ENCODE measurements at places on chromosomes 6 and 20.

DNA sequence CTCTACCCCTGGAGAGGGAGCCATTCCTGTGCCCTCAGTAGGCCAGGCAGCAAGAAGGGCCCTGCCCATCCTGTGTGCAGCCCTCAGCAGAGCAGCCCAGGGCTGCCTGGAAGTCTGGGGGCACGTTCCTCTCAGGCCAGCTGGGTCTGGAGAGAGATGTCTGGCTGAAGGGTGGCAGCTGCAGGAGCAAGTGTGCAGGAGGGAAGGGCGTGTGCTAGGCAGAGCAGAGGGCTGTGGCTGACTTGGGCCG lies 62.7 kb downstream of the NOL4L start:
- no peak for DNase-seq

- DNase-seq: no peak
These were observed 196.4 kb upstream of the ZNF184 start for GRCh38 chr6:27669295-27669623.

DNA sequence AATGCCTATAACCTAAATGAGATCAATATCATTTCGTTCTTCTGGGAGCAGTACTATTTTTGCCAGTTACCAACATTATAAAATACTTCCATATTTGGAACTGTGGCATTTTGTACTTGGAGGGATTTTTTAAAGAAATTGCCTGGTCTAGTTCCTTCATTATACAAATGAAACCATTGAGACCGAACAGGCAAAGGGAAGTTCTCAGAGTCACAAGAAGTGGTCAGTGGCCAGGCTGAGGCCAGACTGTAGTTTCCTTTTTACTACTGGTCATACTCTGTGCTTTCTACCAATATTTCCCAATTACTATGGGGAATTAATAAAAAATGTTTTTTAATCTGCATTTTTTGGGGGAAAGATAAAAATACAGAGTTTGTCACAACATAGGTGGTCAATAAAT lies 332.0 kb downstream of the NRN1 start:
- DNase-seq: no peak

- DNase-seq: no peak
These were observed 125.4 kb downstream of the OPRM1 start for GRCh38 chr6:154164397-154164796.

- DNase-seq: no peak
These were observed 25.0 kb downstream of the SH3BGRL2 start for GRCh38 chr6:79656134-79656533.

DNA sequence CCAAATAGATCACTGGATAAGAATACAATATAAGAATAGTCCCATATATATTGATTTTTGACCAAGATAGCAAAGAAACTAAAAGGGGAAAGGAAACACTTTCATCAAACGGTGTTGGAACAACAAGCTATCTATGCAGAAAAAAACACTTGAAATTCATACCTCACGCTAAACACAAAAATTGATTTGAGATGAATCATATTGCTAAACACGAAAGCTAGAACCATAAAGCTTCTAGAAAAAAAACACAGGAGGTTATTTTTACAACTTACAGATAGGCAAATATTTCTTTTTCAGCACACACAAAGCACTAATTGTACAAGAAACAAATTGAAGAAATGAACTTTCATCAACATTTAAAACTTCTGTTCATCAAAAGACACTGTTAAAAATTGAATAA lies 36.7 kb upstream of the TMEM14A start:
- DNase-seq: no peak

DNA sequence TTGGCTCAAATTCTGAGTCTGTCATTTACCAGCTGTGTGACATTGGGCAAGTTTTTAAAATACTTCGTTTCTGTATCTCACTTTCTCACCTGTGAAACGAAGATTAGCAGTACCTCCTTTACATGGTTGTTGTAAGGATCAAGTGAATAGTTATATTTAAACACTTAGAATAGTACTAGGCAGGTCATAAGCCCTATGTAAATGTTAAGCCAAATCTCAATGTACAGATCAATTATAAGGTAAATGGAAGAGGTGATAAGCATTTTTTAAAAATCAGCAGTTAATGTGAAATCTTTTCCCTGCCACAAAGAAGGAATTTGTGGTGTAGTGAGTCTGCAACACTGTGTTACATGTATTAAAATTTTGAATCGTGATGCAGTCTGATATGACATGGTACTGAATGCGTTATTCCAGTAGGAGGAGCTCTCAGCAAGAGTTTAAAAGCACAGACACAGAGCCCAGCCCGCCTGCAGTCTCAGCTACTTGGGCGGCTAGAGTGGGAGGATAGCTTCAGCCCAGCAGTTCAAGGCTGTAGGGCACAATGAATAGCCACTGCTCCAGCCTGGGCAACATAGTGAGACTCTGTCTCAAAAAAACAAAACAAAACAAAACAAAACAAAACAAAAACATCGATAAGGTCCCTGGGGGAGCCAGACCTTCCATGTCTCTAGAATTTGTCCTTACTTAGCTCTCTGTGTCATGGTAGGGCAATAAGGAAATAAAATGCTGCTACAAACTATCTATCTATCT lies 46.0 kb downstream of the GTF2H5 start:
- peak; percentile 10 for DNase-seq

GRCh38 chr6:161407115-161407514 lies 133.3 kb upstream of the AGPAT4 start:
- no peak for DNase-seq

DNA sequence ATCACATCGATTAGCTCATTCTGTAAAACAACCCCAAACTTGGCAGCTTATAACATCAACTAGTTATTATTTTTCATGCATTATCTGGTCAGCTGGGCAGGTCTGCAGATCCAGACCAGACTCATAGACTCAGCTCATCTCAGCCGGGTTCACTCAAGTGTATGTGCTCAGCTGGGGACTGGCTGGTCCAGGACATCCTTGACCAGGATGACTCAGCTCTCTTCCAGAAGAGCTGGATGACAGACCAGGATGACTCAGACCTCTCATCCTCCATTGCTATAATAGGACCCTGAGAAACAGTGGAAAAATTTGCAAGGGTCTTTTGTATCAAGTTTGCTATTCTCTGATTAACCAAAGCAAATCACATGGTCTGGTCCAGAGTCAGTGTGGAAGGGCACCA lies 312.5 kb upstream of the PLCB4 start:
- no peak for DNase-seq

DNA sequence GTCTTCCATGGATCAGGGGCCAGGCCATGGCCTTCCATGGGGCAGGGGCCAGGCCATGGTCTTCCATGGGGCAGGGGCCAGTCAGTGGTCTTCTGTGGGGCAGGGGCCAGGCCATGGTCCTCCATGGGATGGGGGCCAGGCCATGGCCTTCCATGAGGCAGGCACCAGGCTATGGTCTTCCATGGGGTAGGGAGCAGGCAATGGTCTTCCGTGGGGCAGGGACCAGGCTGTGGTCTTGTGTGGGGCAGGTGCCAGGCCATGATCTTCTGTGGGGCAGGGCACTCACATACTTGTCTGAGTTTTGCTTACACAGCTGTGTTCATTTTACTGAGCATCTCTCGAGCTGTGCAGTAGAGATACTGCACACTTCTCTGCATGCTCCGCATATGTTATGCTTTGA lies 57.3 kb upstream of the THBS2 start:
- DNase-seq: no peak

DNA sequence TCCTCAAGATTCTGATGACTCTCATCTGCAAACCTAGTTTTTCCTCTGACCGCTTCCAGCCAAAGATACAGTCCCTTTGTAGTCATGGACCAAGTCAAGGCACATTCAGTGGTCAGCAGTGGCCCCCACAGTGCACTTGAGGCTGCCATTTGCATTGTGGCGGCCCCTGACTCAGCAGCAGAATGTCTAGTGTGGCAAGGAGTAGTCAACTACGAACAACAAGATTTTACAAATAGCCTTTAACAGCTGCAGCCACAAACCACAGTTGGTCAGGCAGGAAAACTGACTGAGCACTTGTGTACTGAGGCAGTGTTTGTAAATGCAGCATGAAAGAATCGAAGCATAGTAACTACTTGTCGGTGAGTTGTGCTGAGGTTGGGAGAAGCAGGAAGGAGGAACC lies 49.6 kb downstream of the SLC2A12 start:
- DNase-seq: no peak

DNA sequence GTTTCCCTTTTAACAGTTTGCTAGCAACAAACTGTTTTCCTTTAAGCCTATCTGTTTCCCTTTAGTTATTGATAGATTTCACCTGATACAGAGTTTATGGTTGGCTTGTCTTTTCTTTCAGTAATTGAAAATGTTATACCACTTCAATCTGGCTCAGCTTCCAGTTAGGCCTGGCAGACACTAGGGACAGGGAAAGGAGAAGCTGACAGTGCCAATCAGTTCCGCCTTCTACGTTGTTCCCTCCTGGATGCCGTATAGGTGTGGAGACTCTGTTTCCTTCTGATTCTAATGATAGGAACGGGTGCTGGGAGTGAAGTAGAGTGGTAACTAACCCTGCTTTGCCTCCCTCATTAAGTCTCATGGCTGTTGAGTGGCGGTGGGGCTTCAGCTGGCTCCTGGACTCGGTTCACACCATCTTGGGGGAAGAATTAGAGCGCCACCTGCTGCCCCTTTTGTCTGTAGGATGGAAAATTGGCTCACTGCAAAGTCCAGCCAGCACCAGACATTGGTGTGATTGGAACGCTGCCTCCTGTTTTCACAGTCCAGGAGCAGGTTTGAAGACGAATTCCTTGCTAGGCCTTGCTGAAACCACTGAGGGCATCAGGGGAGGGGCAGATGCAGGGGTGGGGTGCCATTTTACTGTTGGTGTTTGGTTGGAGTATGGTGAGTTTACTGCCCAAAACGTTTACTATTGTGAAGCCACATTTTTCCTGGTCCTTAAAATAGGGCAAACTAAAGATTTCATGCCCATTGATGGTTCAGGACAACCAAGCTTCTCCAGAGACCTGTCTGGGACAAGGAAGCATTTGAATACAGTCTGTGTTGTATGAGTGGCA lies 1729.5 kb downstream of the GRIK2 start:
- no peak for DNase-seq

DNA sequence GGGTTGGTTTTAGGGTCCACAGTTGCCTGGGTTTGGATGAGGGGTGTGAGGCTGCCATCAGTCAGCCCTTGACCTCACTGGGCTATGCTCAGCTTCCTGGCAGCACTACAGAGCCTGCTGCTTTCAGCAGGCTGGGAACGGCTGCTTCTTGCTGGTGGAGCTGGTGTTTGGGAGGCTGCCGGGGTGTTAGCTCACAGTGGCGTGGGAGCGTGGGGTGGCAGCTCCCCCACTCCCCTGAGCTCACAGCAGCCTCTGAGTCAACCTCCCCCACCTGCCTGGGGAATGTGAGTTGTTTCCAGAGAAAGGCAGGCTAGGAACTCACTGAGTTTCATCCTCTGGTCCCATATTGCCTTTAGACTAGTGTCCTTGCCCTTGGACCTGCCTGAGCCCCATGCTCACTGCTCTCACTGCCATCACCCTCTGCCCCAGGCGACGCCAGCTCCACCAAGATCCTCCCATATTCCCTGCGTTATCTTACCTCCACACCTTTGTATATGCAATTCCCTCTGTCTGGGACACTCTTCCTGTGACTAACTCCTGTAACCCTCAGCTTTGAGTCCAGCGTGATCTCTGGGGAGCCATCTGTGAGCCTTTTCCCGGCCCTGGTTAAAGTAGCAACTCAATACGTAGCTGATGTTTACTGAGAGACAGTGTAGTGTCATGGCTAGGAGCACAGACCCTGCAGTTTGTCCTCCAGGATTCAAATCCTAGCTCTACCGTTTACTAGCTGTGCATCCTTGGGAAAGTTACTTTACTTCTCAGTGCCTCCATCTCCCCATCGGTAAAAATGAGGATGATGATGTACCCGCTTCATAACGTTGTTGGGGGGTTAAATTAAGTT lies 34.8 kb downstream of the PPP1R16B start:
- DNase-seq: no peak

DNA sequence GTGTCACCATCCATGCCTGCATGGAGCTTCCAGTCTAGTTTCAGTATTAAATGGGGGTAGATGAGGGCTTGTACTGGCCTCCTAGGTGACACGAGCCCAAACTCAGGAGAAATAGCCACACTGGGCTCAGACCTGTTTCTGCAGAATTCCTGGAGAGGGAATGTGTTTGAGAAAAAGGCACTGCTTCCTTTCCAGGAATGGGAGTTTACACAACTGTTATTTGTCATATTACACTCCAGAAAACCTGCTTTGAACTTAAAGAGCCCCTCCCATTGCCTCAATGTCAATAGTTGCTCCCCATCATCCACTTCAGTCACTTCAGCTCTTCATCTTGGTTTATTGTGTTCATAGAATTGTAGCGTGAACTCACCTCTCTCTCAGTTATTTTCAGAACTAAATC lies 151.5 kb downstream of the CFAP61 start:
- no peak for DNase-seq

GRCh38 chr20:18688676-18689075 lies 100.8 kb downstream of the DTD1 start:
- no peak for DNase-seq

DNA sequence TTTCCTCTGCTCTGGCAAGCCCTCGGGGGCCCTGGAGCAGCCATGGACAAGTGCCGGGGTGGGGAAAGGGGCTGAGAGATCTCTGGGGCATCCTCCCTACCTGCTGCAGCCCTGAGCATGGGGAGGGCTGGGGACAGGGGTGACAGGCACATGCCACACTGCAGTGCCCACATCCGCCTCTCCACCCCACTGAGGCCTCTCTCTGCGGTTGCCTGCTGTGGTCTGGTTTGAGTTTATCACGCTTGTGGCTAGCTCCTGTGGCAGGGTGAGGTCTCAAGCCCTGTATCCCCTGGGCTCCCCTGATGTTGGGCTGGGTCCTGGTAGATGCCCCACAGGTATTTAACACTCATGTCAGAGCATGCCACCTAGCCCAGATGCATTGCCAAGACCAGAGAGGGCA lies 52.9 kb upstream of the MLN start:
- peak; percentile 47 for DNase-seq

DNA sequence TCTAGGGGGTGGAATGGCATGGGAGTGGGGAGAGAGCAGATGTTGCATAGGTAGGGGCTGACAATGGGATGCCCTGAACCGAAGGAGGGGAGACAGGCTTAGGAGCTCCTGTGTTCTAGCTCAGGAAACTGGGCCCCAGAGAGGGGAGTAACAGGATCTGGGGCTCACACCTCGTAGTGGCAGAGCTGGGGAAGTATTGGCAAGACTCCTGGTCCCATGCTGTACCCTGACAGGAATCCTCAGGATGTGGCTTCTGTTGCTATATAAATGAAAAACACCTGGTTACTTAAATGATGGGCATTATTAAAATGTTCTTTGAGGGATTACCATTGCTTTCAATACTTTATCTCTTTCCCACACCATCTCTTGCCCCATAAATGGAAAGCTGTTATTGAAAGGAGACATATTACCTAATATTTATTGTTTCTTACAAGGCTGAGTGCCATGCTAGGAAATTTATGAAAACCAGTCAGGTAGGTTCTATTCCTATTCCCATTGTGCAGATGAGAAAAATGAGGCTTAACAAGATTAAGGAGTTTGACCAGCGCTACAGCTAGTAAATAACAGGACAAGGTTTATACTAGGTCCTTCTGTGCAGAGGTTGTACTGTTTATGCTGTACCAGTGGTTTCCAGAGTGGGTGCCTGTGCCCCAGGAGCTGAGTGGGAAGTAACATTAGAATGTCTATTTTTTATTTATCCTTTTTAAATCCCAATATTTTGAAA lies 35.3 kb upstream of the TCP11 start:
- DNase-seq: no peak

Measured in activated CD4-positive, CD25-positive, alpha-beta regulatory T cell treated with anti-CD3 and anti-CD28 coated beads, Interleukin-2, amount 50 U/mL, for 16 hours (primary cell).